ENCODE measurements at places on chromosomes 7 and 10. TPM values are rescaled to one million over a fixed set of nuclear protein-coding genes. Genes with fewer than 3 reads are reported as not detected.

DNA sequence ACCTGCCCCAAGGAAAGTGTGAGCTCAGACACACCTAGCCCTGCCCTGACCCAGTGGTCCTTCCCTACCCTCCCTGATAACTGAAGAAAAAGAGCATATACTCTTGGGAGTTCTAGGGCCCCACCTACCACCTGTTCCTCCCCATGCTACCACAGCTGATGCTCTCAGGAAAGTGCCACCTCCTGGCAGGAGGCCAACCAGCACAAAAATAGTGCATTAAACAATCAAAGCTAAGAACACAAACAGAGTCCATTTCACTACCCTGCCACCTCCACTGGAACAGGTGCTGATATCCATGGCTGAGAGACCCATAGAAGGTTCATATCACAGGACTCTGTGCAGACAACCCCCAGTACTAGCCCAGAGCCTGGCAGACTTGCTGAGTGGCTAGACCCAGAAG lies 288.6 kb upstream of the PHF14 start:
- no peak for DNase-seq

The NUTM2E gene
- total RNA-seq: 0.19 TPM

The OPN4 gene
- not detected for total RNA-seq

The SLC26A5 gene
- not detected for total RNA-seq

DNA sequence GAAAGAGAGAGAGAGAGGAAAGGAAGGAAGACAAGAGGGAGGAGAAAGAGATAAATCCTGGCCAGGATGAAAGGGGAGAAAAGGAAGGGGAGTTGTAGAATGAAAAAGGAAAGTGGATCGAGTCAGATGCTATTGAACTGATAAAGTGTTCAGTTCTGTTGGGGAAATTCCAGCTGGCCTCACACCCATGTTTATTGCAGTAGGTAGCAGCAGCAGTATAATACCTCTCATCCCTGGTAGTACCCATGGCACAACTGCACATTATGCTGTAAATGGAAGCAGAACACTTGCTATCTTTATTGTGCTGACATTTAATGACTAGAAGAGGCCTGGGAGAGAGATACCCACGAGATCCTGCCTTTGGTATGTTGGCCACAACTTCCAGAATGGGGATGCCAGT lies 178.1 kb downstream of the EVX1 start:
- DNase-seq: no peak

DNA sequence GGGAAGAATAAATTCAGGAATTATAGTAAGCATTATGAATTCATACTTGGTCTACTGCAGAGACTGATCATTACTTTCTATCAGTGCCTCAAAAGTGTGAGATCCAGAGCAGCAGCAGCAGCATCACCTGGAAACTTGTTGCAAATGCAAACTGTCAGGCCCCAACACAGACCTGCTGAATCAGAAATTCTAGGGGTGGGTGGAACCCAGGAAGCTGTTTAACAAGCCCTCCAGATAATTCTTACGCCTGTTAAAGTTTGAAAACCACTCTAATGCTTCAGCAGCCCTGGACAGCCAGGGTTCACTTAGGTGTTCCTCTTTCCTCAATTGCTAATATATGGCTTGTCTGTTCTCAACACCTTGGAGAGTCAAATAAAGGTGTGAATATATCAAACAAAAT lies 19.5 kb downstream of the CACUL1 start:
- no peak for DNase-seq

GRCh38 chr7:120064565-120064964 lies 208.4 kb upstream of the KCND2 start:
- DNase-seq: no peak

- no peak for DNase-seq
Observed at GRCh38 chr7:3795781-3796180, 494.7 kb downstream of the SDK1 start.

- DNase-seq: peak; percentile 83
Observed at GRCh38 chr10:70405037-70405824, 1.3 kb downstream of the EIF4EBP2 start.

The CABCOCO1 gene
- not detected for total RNA-seq

GRCh38 chr7:35519971-35520809 lies 174.7 kb downstream of the HERPUD2 start:
- peak; percentile 90 for DNase-seq

DNA sequence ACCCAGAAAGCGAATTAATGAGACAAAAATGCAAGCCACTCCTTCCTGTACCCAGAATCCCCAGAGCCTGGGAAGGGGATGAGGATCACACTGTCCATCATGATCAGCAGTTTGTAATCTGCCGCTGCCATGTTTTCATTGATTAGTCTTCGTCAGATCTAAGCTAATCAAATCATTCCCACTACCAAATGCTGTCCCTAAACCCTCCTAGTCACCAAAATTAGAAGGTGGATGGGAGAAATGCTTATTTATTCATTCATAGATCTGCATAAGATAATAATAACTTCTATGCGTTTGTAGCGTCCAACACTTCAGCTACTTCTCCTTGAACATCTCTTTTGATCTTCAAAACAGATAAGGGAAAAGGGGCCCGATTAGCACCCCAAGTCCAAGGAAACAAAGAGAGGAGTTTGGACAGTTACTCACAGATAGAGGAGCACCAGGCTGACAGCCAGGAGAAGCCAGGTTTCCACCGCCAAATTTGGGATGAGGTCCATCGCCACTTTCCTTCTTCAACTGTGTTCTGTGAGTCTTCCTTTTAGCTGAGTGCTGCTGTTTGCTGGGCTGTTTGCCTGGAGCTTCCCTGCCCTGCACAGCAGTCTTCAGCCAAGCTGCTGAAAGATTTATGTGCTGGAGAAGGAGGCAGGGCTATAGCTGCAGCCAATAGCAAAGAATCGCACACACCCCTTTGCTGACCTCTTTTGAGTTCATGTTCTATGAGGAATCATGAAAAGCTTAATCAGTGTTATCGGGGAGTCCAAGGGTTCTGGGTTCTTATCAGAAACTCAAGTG lies at the start of gene CYP3A5:
CYP3A5 (minus strand) TSS at position 597 of the 792 bp plus-strand sequence; CDS start at position 497, 100 bp downstream.
- DNase-seq: no peak

The SUMF2 gene
- 154 TPM for total RNA-seq
